ENCODE measurements at places on chromosomes 6 and 20. TPM values are rescaled to one million over a fixed set of nuclear protein-coding genes. Genes with fewer than 3 reads are reported as not detected.

The DDX43 gene
- 3.1 TPM for total RNA-seq

The PHACTR3 gene
- not detected for total RNA-seq

DNA sequence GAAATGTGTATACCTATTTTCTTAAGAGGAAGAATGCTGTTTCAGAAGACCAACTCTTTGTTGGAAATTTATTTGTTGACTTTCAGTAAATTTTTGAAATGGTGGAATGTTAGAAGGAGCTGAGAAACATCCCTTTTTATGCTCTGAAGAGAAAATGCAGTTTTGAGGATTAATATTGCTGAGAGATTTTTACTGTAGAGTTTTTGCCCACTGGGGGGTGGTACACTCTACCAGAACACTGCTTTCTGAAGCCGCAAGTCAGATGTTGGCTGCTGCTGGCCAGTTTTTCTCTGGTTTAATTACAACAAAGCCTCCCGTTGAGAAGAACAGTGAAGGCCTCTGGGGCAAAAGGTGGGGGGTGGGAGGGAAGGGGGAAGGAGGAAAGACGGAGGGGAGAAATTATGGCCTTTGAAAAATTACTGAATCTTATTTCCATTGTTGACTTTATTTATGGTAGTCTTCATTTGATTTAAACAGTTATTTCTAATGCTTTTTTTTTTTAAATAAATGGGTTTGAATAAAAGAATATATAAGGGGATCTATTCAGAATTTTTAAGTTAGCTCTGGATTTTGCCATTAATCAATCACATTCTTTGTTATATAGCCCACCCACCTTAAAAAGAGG lies 3.0 kb downstream of the FLRT3 start:
- DNase-seq: peak; percentile 44

GRCh38 chr20:58113716-58114115 lies 114.7 kb downstream of the ANKRD60 start:
- DNase-seq: no peak

- DNase-seq: no peak
Observed at GRCh38 chr6:136749359-136749997, 42.8 kb downstream of the MAP3K5 start.

DNA sequence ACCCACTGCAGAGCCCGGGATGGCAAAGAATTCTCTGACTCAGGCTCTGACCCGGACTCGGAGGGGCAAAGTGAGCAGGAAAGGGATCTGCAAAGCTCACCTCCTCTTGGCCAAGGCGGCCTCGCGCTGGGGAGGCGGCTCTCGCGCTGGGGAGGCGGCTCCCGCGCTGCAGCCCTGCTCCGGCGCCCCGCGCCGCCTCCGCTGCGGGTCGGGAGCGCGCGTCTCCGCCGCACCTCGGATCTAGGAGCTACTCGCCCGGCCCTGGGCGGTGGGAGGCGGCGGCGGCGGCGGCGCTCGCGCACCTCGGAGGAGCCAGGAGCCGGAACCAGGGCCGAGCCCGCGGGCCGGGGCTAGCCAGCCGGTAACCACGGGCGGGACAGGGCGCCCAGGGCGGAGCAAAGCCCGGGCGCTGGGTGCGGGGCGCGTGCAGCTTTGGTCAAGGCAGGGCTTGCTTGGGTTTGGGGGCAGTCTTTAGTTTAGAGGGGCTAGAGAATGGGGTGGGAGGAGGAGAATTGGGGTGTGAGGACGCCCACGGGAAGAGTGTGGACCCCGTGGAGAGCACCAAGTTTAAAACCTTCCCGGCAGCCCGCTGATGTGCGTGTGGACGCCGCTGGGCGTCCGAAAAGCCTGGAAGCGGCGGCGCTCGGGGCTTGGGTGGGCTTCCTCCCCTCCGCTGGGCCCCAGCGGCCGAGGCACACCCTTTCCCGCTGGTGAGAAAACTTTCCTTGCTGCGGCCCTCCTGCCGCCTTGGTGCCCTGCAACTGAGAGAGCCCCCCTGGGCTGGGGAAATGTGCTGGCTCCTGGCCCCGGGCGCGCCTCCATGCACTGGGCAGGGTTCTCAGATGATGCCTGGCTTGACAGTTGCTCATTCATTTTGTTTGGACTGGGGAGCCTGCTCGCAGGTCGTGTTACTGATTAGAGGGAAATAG lies at the start of gene MRAP2:
MRAP2 (plus strand) TSS at position 250 of the 929 bp plus-strand sequence. CDS start 21,547 bp downstream, outside the sequence.
- DNase-seq: no peak

DNA sequence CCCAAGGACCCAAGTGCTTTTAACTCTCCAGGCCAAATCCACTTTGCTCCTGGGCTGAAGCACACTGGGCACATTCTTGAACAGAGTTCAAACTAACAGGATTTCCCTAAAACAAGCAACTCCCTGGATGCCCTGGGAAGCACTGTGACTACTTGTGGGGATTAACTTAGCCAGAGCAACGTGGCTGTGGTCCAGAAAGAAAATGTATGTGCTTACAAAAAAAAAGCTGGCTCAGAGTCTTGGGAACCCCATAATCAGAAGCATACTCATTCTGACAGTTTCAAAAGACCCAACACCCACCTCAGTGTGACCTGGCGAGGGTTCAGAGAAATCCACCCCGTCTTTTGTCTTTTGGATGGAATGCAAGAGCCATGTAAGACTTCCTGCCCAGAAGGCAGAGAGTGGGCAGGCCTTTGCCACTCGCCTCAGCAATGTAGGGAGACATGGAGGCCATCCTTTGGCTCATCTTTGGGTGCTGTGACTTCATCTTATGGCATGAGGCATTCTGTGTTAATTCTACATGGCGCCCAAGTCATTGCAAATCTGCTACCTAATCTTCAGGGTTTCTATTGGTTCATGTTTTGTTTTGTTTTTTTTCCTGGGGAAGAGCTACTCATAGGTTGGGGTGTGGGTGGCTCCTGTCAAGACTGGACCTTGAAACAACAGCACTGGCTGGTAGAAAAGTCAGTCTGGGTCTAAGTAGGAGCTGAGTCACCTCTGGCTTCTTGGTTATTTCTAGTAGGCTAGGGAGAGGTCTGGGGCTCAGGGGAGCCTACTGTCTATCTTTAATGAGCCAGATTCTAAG lies 248.6 kb upstream of the SUPT3H start:
- DNase-seq: peak; percentile 90
